Prostate gland (tissue), 2 donors: ENCODE measurements at places on chromosomes 12 and 14. TPM values are rescaled to one million over a fixed set of nuclear protein-coding genes. Genes with fewer than 3 reads are reported as not detected.

IRAK3 gene
- total RNA-seq: 4.5 TPM

USP44 gene
- total RNA-seq: 2.8 TPM

AQP6 gene
- total RNA-seq: 0.40 TPM

VRTN gene
- not detected for total RNA-seq

ACSM4 gene
- 0.91 TPM for total RNA-seq

IFNG-AS1 gene
- total RNA-seq: not detected

GRCh38 chr14:59707778-59708561 lies 131.4 kb upstream of the CCDC175 start:
- no peaks in the 10 kb centered on the region for H3K36me3 ChIP-seq
- DNase-seq: no peak
- no peak overlapping the region for H3K4me3 ChIP-seq
- no peak overlapping the region for H3K27ac ChIP-seq

- no peak for DNase-seq
- no peak overlapping the region for H3K4me3 ChIP-seq
- no peaks in the 10 kb centered on the region for H3K4me1 ChIP-seq
- H3K27me3 ChIP-seq: no peaks in the 10 kb centered on the region
- no peaks in the 10 kb centered on the region for H3K36me3 ChIP-seq
- no peak overlapping the region for H3K27ac ChIP-seq
Measured at GRCh38 chr14:22821193-22822015, 6.2 kb upstream of the SLC7A7 start.

- H3K27ac ChIP-seq: no peak overlapping the region
- H3K4me3 ChIP-seq: no peak overlapping the region
- DNase-seq: no peak
Measured at GRCh38 chr14:101191721-101192660, 288.5 kb upstream of the RTL1 start.

GRCh38 chr12:32390572-32391219 lies 8.7 kb upstream of the FGD4 start:
- no peaks in the 10 kb centered on the region for H3K36me3 ChIP-seq
- no peaks in the 10 kb centered on the region for H3K27me3 ChIP-seq
- no peak for DNase-seq
- no peaks in the 10 kb centered on the region for H3K4me1 ChIP-seq
- H3K4me3 ChIP-seq: peak overlapping the region; percentile 29

DNA sequence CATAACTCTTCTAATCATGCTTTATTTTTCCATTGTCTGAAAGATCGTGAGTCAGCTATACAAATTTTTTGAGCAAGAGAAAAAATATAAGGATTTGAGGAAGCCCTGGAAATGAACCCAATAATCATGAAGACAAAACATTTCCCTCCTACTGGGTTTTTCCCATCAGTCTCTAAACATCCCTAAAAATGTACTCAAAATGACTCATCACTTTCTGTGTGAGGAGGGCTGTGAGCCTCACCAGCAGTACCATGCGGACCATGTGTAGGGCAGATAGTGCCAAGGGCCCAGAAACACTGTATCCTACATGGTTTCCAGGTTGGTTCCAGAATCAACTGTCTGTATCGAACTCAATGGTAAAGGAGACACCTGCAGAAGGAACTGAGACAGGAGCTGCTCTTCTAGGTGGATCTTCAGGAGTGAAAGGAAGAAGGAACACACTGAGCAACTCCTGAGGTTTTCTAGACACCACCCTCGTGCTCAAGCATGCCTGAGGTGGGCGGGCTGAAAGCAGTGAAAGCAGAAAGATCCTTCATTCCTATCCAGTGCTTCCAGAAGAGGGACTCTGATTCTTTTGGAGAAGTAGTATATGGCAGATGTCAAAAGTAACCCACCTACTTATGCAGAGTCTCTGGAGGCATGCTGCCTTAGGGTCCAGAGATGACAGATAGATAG lies 48.6 kb upstream of the RHOJ start:
- no peaks in the 10 kb centered on the region for H3K36me3 ChIP-seq
- H3K4me1 ChIP-seq: no peaks in the 10 kb centered on the region
- no peaks in the 10 kb centered on the region for H3K27me3 ChIP-seq
- H3K27ac ChIP-seq: no peak overlapping the region
- no peak overlapping the region for H3K4me3 ChIP-seq

DNA sequence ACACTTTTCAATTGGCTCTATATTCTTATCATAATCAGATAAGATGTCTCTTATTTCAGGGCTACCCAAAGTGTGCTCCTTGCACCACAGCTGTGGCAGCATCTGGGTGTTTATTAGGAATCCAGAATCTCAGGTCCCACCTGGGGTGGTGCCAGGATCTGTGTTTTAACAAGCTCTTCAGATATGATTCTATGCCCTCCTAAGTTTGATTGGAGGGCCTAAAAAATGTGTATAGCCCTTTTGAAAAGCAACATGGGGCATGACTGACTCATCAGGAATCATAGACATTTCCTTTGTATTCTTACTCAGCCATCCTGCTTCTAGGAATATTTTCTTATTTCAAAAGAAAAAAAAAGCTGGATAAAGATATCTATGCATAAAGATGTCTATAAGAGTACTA lies 103.1 kb downstream of the HELB start:
- H3K36me3 ChIP-seq: no peaks in the 10 kb centered on the region
- no peaks in the 10 kb centered on the region for H3K27me3 ChIP-seq
- no peak overlapping the region for H3K4me3 ChIP-seq
- no peaks in the 10 kb centered on the region for H3K4me1 ChIP-seq

GRCh38 chr12:65327207-65328076 lies 49.0 kb downstream of the MSRB3 start:
- no peaks in the 10 kb centered on the region for H3K36me3 ChIP-seq
- H3K27ac ChIP-seq: no peak overlapping the region
- H3K4me3 ChIP-seq: no peak overlapping the region
- H3K27me3 ChIP-seq: no peaks in the 10 kb centered on the region
- no peaks in the 10 kb centered on the region for H3K4me1 ChIP-seq

GRCh38 chr12:43348221-43348620 lies 203.8 kb downstream of the ADAMTS20 start:
- no peaks in the 10 kb centered on the region for H3K4me1 ChIP-seq
- no peaks in the 10 kb centered on the region for H3K36me3 ChIP-seq
- no peaks in the 10 kb centered on the region for H3K27me3 ChIP-seq
- no peak for DNase-seq

DNA sequence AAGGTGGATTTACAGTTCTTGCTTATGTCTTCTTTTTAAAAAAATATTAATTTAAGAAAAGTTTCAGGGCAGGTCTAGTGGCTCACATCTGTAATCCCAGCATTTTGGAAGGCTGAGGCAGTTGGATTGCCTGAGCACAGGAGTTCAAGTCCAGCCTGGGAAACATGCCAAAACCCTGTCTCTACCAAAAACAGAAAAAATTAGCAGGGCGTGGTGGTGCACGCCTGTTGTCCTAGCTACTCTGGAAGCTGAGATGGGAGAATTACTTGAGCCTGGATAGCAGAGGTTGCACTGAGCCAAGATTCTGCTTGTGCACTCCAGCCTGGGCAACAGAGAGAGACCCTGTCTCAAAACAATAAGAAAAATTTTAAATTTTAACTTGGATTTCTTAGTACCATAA lies 5.4 kb upstream of the TAS2R46 start:
- H3K4me3 ChIP-seq: no peak overlapping the region
- H3K27ac ChIP-seq: no peak overlapping the region
- no peaks in the 10 kb centered on the region for H3K36me3 ChIP-seq
- no peaks in the 10 kb centered on the region for H3K27me3 ChIP-seq
- no peak for DNase-seq

DNA sequence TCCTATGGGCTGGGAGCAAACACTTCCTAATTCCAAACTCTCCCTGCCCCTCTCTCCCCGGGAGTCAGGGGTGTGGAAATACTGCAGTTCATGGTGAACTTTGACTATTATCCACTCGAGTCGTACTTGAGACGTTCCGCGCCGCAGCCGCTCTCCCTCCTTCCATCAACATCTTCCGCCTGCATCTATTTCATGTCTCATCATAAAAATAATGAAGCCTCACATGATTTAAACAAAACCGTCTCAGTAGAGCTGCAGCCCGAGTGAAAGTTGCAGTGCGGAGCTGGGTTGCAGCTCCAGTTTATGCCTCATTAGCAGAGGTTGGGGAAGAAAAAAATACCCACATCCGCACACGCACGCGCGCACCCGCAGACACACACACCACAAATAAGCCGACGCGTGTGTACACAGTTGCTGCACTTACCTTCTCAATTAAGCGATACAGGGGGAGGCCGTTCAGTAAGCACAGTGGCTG lies 283 bp downstream of the LMO3 start:
- peak overlapping the region; percentile 23 for H3K4me3 ChIP-seq
- H3K27ac ChIP-seq: peak overlapping the region; percentile 48
- H3K27me3 ChIP-seq: no peaks in the 10 kb centered on the region

DNA sequence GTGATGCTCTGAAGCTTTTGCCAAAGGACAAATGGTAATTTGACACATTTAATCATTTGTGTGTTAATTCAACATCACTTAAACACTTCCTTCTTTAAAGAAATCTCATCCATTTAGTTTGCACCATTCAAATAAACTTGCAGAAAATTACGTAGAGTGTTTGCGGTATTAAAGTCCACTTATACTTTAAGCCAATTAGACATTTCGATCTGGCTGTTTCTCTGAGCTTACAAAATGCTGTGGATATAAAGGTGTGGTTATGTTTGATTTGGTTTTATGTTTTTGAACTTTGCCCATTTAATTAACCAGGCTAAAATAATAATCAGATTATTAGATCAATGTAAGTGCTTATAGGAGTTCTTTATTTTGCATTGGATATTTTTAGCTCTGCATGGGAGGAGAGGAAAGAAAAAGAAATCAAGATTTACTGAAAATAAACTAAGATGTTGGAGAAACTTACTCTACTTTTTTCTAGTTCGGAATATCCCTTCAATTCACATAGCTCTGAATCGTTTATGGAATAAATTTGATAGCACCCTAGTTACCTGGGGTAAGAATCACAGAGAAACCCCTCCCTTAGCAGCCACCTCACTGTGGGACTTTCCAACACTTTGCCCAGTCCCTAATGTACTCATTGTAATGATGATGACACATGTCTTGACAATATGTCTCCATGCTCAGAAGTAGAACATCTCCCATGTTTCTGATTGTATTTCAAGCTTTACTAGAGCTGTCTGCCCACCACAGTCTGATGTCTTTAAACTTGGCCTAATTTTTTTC lies 268.0 kb downstream of the BTG1 start:
- no peaks in the 10 kb centered on the region for H3K4me1 ChIP-seq
- H3K36me3 ChIP-seq: no peaks in the 10 kb centered on the region
- no peak for DNase-seq

DNA sequence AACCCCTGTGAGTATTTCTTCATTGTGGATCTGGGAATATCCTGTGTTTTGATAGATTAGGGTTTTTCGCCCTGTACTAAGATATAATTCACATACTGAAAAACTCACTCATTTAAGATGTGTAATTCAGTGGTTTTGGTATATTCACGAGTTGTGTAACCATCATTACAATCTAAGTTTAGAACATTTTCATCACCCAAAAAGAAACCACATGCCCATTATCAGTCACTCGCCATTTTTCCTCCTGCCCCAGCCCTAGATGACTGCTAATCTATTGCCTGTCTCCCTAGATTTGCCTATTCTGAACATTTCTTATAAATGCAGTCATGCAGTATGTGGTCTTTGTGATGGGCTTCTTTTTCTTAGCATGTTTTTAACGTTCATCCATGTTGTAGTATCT lies 67.9 kb upstream of the ATF1 start:
- no peak for DNase-seq
- no peaks in the 10 kb centered on the region for H3K4me1 ChIP-seq
- no peaks in the 10 kb centered on the region for H3K27me3 ChIP-seq
- no peak overlapping the region for H3K4me3 ChIP-seq

- no peak for DNase-seq
- H3K27ac ChIP-seq: no peak overlapping the region
- H3K4me1 ChIP-seq: no peaks in the 10 kb centered on the region
- H3K36me3 ChIP-seq: no peaks in the 10 kb centered on the region
Measured at GRCh38 chr14:41642367-41642766, 35.7 kb downstream of the LRFN5 start.

- H3K4me1 ChIP-seq: no peaks in the 10 kb centered on the region
- H3K36me3 ChIP-seq: no peaks in the 10 kb centered on the region
- no peak for DNase-seq
- no peak overlapping the region for H3K27ac ChIP-seq
- H3K4me3 ChIP-seq: no peak overlapping the region
- no peaks in the 10 kb centered on the region for H3K27me3 ChIP-seq
Measured at GRCh38 chr12:102800565-102800964, 116.5 kb downstream of the PAH start.
